CD4-positive, alpha-beta T cell (primary cell): ENCODE measurements at places on chromosomes 12 and 14.

DNA sequence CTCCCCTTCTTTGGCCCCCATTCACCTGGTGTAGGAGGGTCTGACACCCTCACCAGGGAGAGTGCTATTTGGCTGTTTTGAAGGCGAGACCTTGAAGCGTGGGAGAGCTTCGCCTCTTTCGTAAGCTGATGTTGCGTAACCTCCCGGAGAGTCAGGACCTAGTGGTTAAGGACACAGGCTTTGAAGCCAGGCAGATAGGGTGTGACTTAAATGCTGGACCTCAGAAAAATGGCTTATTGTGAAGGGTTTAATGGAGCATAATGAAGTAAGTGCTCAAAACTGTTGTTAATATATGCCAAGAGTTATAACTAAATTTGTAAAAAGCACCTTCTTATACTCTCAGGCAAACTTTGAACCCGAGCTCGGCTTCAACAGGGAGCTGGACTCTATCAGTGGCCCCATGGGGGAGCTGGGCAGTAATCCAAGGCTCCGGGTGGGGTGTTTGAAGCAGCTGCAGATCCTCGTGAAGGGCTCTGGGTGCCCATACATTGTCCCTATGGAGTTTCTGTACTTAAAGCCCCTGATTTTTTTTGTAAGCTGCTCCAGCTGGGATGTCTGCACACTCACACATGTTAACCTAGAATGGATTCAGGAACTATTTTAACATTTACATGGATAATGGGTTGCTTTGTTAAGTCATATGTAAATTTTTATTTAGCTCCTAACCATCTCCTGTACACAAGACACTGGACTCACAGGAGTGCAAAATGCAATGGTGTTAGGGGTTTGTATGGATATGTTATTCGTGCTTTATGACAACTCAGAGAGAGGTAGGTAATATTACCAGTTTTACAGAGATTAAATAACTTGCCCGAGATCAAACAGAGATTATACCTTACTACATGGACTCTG, 26.0 kb downstream of the PPFIBP1 start:
- DNase-seq: no peak

- no peak for DNase-seq
Measured at GRCh38 chr12:112433551-112433950, 14.8 kb downstream of the PTPN11 start.

DNA sequence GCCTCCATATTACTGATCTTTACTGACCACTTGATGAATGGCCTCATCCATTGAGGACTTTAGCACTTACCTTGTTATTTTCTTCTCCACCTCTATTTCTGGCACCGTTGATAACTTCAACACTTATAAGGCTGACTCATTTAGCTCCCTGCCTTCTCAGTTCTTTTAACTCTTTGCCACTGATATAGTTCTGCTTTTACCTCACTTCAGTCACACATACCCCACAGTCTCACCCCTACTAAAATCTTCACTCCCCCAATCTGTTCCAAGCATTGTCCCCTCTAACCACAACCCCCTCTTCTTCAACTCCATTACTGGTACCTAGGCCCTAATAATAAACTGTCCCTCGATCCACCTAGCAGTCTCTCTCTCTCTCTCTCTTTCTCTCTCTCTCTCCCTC, 141.0 kb downstream of the PAH start:
- no peak for DNase-seq

- DNase-seq: no peak
Measured at GRCh38 chr12:92064422-92064821, 81.2 kb downstream of the BTG1 start.

DNA sequence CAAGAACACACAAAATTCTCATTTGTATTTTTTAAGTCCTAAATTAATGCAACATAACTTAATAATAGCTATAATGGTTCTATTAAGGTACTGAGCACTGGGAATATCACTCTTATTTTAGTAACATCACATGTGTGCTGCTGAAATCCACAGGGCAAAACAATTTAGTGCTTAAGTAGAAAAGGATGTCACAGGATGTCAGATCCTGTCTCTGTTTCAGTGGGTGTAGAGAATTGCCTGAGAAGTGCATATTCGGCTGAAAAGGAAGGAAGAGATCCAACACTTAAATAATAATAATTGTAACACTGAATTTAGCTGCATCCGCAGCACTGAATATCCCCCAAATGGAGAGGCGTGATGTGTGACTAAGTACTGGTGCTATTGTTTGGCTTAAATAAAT, 8.6 kb downstream of the LDHB start:
- no peak for DNase-seq

GRCh38 chr12:107447336-107447735, 238.3 kb upstream of the PWP1 start:
- DNase-seq: no peak

- DNase-seq: no peak
Measured at GRCh38 chr14:23186913-23187654, 3.6 kb upstream of the SLC7A8 start.

- peak; percentile 12 for DNase-seq
Measured at GRCh38 chr12:42372154-42372791, 46.3 kb downstream of the PPHLN1 start.

- no peak for DNase-seq
Measured at GRCh38 chr14:24475261-24475660, 32.7 kb upstream of the SDR39U1 start.

DNA sequence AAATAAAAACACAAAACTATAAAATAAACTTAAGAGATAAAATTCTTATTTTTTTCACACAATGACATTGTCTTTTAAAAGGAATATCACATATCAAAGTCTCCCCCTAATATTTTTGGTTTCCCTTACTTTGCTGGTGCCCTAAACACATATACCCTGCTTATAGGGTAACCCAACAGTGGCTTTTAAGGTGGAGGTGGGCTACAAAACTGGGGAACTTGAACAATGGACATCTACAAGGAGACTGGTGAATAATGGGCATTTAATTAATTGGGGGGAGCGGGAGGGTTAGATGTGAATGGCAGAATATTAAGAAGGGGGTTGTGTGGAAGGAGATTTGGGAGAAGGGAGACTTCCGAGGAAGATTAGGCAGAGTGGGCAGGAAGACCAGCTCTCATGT, 9.6 kb downstream of the B4GALNT1 start:
- no peak for DNase-seq

DNA sequence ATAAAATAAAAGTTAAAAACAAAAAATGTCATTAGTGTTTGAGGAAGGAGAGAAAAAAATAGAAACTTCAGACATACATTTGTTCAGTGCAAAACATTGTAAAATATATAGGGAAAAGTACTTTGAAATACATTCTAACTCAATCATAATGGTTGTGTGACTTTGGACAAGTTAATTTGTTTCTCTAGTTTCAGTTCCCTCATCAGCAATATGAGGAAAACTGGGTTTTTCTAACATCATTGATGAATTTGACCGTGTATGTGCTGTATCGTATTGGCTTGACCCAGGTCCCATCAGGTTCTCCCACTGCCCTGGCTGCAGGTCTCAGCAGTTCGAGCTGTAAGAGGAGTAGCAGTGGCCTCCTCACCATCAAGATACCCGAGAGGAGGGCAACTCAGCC, 173.9 kb upstream of the ATF7IP start:
- DNase-seq: no peak

- DNase-seq: no peak
Measured at GRCh38 chr14:60760209-60760608, 25.6 kb downstream of the MNAT1 start.

- DNase-seq: no peak
Measured at GRCh38 chr12:99043319-99043914, 398.3 kb downstream of the APAF1 start.

GRCh38 chr12:42385326-42385841, 59.4 kb downstream of the PPHLN1 start:
- no peak for DNase-seq

- DNase-seq: no peak
Measured at GRCh38 chr12:18192119-18192518, 69.2 kb upstream of the PIK3C2G start.

DNA sequence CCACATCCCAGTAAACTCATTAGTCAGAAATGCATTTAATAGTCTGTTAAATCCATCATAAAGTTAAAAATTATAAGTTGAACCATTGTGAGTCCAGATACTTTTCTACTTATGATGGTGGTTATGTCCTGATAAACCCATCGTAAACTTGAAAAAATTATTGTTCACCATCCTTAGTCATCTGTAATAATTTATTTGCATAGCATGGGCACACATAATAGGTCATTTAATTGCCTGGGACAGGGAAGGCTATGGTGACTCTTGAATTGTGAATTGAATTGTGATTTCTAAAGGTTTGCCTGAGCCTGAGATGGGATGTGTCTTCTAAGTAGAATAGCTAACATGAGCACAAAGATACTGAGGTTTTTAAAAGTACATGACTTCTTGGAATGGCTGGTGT, 21.5 kb downstream of the ZDHHC17 start:
- no peak for DNase-seq

DNA sequence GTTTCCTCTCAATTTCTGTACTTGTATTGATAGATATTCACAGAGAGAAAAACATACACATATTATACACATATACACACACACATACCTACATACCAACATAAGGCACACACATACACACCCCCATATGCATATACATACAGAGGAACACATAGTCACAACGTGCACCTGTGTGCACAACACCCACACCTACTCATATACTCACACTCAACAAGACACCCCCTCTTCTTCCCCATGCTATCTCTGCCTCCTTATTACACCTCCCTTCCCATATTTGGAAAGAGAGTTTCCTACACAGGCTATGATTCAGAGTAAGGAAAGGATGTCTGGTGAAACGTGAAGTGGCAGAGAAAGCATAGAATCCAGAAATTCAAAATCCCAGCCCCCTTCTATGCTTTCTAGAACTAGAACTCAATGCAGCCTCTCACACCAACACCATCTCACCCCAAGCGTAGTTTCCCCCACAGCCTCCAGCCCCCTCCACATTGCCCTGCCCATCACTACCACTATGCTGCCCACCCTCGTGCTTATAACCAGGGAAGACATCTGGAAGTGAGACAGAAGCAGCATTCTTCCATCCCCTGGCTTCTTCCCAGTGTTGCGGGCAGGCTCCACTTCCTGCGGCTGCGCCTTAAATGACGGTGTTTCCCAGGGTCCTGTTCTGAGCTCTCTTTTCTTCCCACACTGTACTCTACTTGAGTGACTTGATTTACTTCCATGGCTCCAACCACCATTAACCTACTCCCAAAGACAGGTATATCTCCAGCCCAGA, 2.4 kb downstream of the RNASE8 start:
- no peak for DNase-seq

GRCh38 chr12:121634836-121635235, 8.5 kb downstream of the ORAI1 start:
- no peak for DNase-seq

- DNase-seq: no peak
Measured at GRCh38 chr14:66069830-66070541, 416.2 kb upstream of the CCDC196 start.

DNA sequence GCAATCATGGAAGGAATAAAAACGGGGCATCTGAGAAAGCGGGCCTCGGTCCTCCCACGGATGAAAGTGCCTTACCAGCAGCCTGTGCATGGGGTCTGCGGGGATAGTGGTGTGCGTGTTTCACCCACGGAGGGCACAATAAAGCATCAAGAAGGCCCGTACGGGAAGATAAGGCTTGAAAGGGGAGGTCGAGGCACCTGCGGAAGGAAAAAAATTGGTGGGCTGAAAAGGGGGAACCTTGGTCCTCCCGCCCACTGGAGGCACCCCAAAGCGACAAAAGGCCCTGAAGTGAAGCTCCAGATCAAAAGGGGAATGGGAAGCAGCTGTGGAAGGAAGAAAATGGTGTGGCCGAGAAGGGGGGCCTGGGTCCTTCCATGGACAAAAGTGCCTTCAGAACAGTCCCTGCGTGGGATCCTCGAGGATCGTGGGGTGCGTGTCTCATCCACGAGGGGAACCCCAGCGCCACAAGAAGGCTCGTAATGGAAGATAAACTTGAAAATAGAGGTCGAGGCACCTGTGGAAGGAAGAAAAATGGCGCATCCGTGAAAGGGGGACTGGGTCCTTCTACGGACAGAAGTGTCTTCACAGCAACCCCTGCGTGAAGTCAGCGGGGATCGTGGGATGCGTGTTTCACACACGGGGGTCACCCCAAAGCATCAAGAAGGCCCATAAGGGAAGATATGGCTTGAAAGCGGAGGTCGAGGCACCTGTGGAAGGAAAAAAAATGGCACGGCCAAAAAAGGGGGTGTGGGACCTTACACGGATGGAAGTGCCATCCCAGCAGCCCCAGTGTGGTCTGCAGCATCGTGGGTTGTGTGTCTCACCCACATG, 276.9 kb downstream of the ALG10 start:
- no peak for DNase-seq

- no peak for DNase-seq
Measured at GRCh38 chr14:53190938-53191337, 37.8 kb upstream of the DDHD1 start.

DNA sequence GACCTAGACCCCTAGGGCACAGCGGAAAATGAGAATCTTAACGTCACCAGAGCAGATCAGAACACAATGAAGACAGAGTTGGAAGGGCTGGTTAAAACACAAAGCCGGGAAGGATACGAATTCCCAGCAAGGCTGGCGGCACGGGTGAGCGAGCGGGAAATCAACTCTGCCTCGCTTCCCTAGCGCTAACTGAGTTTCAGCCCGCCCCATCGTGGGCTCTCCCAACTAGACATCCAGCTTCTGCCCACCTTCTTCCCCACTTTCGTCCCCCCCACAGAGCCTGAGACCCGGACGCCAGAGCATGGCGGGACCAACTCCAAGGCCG, 377 bp downstream of the CCNT1 start:
- DNase-seq: no peak

DNA sequence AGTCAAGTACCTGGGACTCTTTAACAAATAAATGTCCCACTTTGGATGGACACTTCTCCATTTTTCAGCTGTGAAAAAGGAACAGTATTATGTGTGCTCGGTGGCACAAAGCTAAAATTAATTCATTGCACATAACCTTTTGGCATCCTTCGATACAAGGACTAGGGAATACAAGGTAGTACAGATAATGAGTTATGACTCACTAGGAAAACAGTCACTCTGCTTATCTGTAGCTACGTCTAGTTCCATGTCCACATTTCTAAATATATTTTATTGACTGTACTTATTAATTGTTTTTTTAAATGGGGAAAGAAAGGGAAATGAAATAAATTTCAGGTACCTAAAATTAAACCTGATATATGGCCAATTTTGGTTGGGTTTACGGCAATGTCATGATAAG, 35.2 kb upstream of the RIC8B start:
- DNase-seq: no peak

DNA sequence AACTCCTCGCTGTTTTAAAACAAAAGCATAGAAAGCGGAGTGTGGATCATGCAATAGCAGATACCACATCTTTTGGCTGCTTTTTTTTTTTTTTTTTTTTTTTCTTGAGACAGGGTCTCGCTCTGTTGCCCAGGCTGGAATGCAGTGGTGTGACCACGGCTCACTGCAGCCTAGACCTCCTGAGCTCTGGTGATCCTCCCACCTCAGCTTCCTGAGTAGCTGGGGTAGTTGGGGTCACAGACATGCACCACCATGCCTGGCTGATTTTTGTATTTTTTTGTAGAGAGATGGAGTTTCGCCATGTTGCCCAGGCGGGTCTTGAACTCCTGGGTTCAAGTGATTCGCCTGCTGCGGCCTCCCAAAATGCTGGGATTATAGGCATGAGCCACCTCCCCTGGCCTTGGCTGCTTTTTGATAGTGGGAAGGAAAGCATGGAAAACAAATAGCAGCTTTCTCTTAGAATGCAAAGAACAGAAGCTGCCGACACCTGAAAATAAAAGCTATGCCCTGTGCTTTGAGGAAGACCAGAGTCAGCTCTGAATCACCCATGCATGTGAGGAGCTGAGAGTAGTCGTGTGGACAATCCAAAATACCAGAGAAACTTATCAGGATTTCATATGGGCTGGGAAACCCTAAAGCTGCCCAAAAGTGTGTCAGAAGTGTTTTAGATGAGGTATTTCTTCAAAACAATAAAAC, 3.6 kb upstream of the ELK3 start:
- DNase-seq: no peak

GRCh38 chr12:105740369-105740768, 398.4 kb downstream of the NUAK1 start:
- no peak for DNase-seq
